Choroid plexus epithelial cell (primary cell): ENCODE measurements at places on chromosomes 16 and 17.

DNA sequence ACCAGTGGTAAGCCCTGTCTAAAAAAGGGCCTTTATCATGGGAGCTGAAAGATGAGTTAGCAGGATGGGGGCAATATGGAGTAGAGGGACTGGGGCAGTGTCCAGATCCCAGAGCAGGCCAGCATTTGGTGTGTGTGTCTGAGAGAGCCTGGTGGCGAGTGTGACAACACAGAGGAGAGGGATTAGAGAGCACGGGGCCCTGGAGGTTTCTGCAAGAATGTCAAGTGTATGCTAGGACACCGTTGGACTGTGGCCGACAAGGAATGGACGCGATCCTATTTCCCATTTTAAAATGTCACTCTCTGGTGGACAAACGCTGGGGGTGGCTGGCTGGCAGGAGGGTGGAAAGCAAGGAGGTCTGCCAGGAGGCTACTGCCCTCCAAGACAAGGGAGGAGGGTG, 12.4 kb downstream of the TAC4 start:
- DNase-seq: no peak

DNA sequence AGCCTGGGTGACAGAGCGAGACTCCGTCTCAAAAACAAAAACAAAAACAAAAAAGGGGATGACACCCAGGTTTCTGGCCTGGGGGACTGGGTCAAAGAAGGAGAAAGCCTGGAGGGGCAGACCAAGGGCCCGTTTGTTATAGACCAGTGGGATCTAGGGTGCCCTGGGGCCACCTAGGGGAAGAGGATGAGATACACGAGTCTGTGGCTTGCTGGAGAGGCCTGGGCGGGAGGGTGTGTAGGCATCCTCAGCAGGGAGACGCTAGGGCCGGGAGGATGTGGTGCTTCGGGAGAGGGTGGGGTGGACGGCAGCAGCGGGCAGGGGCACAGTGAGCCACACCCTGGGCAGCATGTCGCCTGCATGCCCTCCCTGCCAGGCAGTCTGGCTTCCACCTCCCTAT, 17.1 kb upstream of the CRK start:
- no peak for DNase-seq

DNA sequence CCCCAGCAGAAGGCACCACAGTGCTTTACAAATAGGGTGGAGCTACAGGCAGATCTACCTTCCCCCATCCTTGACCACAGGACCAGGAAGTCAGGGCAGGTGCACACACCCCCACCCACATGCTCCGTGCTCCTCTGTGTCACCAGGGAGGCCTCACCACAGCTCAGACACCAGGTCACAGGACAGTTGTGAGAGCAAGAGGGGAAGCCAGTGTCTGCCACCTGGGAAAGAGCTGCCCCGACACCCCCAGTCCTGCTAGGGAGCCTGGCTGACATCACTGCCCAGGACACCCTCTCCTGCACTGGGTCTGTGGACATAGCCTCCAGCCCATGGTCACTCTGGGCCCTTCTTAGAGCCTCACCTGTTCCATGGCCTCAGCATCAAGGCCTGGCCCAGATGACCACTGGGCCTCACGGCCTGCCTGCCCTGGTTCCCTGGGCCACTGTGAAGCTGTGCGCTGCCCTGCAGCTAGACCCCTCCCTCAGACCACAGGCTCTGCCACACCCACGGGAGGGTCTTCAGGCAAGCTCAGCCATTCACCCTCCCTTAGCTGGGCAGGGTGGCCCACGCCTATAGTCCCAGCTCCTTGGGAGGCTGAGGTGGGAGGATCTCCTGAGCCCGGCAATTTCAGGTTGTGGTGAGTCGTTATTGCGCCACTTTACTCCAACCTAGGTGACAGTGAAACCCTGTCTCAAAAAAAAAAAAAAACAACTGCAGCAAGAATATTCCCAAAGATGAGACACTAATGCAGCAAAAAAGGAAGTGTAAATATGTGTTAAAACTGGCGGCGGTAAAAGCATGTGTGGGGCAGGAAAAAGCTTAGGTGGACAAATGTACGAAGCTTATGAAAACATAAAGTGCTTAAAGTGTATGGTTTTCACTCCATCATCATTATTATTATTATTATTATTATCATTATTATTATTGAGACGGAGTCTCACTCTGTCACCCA, 14.2 kb downstream of the POLR3K start:
- DNase-seq: no peak

DNA sequence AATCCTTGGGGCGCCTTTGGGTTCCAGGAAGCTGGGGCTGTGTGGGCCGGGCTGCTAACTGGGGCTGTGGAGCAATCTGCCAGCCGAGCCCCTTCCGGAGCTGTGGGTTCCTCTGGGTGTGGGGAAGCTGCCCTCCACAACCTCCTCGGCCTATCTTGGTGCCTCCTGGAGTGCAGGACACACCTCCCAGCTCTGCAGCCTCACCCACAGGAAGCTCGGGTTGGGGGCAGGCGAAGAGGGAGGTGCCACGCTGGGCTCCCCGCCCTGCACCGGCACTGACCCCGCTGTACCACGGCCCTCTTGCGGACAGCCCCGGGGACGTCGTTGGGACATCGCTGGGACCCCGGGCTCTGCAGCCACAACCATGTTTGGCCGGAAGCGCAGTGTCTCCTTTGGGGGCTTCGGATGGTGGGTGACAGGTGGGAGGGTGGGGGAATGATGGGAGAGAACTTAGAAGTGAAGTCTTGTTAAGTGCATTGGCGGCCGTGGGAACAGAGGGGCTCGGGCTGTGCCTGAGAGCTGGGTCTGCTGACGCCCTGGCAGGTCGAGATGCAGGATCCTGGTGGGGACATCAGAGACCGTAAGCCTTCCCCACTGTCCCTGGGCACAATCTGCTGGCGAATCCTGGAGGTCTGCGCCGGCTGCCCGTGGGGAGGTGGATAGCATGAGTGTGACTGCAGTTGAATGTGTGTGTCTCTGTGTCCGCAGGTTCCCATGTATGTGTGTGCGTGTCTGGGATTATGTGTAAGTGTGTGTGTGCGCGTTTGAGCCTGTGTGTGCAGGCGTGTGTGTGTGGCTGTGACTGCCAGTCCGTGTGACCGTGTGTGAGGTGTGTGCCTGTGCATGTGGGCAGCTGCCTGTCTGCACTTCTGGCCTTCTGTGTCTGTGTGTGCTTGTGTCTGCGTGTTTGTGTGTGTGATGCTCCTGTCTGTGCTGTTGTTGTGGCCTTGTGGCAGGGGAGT, at the start of gene RAP1GAP2:
Gene RAP1GAP2 (plus strand): TSS at position 275 of the 962 bp plus-strand sequence. CDS start 90 bp downstream, at position 365.
- DNase-seq: no peak
